NCI-H1417 treated with DMSO at 0.1 percent for 48 hours (cell line): ENCODE measurements at places on chromosomes 11 and 22.
A peak's percentile ranks its signal among the peaks of the same experiment; 100 is the strongest.

DNA sequence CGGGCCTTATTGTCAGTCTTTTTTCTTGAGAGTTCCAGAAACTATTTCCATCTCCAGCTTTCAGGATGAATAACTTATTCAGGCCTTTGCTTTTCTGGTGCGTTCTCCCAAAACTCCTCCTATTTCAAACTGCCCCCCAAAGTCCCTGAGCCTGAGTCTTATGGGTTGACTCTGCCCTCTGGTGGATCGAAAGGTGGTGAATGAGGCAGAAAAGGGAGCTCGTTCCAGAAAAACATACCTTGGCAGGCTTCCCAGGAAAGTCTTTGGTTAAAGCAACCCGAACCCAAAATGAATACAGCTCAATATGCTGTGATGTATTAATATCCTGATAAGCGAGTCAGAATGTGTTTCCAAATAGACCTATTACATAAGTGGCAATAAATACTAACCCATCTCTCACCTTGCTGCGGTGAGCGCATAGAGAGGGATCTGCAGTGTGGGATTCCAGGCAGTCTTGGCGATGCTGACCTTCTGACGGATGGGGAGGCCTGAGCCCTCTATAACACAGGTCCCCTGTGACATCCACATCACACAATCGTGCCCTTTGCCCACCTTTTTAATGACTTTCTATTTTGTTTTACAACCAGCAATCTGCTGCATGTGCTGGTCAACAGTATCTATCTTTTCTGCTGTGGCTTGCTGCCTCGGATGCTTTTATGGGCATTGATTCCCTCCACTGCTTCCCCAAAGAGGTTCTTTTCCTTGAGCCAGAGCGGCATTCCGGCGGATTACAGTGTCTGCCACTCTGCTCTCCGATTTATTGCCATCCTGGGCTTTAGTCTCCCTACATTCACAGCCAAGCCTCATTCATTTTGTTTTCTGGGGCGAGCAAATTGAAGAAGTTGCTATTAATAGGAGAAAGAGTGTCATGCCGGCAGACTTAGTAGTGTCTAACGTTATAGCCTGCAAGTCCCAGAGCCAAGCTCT lies 756.8 kb downstream of the NTM start:
- peak; percentile 15 for DNase-seq

- DNase-seq = no peak
These were observed 654 bp downstream of the TMEM86A start for GRCh38 chr11:18699269-18699596.

DNA sequence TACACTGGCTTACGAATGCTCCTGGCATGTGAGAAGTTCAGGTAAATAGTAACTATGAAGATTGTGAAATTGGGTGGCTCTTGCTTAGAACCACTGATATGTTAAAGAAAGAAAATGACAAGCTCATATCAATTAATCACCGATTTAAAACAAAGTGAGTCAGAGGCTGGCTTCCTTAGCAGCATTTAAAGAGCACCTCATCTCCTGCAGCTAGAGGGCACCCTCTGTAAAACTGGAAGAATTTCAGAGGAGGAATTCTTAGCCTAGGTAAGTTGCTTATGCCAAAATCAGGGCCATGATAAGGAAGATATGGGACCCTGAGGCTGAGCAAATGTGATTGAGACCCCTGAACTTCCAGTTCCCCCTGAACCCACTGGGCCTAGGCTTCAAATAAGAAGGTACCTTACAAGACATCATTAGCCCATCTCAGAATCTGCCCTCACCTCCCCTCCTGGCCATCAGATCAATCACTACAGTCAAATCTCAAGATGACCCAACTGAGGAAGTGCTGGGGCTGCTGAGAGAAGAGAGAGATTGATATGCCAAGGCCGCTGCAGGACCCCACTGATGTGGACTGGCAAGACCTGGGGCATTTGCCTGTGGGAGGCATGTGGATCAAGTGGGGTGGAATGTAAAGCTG lies 8.6 kb upstream of the CD3E start:
- no peak for DNase-seq

DNA sequence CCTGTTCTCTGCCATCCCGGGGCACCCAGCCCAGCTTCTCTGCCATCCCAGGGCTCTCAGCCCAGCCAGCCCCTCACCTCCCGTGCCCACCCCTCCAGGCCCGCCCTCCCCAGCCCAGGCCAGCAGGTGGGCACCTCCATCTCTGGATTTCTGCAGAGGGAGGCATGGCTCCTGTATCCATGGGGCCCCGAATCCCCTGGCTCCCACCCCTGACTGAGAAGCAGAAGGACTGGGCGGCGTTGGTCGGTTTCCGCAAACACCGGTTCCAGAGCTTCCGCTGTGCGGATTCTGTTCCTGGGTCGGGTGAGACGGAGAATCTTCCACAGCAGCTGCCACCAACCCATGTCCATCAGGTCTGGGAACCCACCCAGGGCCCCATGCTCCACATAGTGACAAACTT lies 240.3 kb downstream of the BRD1 start:
- no peak for DNase-seq

DNA sequence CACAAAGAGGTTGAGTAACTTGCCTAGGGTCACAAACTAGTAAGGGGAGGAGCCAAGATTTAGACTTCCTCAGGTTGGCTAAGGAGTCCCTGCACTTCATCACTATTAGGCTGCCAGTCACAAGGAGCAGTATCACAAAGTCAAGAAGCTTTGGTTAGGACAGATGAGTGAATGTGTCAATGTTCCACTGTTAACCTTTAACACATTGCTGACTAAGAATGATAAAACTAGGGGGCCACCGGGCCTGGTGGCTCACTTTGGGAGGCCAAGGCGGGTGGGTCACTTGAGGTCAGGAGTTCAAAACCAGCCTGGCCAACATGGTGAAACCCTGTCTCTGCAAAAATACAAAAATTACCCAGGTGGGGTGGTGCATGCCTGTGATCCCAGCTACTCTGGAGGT lies 32.0 kb downstream of the TMEM123 start:
- no peak for DNase-seq
